Spleen (tissue), 13 donors: ENCODE measurements at places on chromosomes 2 and 18.

GRCh38 chr18:56986829-56987228 lies 160.1 kb upstream of the BOD1L2 start:
- DNase-seq = no peak

- DNase-seq = no peak
These were observed 178.7 kb downstream of the FMNL2 start for GRCh38 chr2:152513681-152514080.

- DNase-seq = peak; percentile 61
These were observed 118.2 kb downstream of the HDAC4 start for GRCh38 chr2:239282448-239283287.

GRCh38 chr2:48450936-48451602 lies 78.9 kb upstream of the STON1 start:
- no peak for DNase-seq

GRCh38 chr2:95295376-95295775 lies 1.8 kb upstream of the KCNIP3 start:
- DNase-seq = no peak

DNA sequence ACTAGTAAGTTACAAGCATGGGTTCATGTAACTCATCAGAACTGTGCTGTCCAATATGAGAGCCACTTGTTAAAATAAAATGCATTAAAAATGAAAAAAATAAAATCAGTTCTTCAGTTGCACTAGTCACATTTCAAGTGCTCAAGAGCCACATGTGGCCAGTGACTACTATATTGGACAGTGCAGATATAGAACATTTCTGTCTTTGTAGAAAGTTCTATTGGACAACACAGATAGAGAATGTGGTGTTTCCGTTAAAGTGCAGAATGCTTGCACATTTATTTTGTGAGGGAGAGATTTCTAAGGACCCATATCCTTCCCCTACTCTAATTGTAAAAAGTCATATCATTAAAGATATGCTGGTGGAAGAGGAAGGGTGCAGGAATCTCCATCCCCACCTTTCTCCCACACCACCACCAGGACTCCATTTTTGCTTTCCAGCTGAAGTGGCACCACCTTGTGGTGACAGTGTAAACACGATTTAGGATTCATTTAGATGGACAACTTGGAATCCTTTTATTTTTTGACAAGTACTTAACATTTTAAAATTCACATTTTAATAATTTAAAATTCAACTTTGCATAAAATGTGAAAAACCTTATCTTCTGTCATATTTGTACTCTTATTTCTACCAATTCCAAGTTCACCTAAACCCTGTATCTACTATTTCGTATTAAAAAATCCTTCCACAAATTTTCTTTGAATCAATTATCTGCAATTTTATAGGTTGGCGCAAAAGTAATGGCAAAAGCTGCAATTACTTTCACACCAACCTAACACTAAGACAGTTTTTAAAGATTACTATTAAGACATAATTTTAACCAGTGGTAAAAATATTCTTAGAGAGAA lies 9.4 kb upstream of the CD302 start:
- DNase-seq = no peak

DNA sequence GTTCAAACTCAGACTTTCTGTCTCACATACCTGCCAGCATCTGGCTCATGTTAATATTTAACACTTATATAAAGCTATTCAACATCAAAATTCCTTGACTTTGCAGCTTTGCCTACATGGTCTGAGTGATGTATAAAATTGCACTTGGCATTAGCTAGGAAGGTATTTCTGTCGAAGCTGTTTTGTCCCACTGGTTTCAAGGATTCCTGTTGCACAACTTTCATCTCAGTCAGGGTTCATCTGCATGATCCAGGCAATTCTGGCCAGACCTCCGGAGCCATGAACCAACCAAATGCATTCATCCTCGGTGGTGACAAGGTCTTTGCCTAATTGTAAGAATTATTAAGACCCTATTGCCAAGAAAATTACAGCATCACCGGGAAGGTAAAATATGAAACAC lies 185.4 kb downstream of the ZEB2 start:
- DNase-seq = no peak

- DNase-seq = no peak
These were observed 28.8 kb upstream of the TBC1D8 start for GRCh38 chr2:101179982-101180381.

- peak; percentile 77 for DNase-seq
These were observed 150.4 kb downstream of the HDAC4 start for GRCh38 chr2:239250216-239251081.

- no peak for DNase-seq
These were observed 137.0 kb downstream of the AGAP1 start for GRCh38 chr2:235630718-235631296.

DNA sequence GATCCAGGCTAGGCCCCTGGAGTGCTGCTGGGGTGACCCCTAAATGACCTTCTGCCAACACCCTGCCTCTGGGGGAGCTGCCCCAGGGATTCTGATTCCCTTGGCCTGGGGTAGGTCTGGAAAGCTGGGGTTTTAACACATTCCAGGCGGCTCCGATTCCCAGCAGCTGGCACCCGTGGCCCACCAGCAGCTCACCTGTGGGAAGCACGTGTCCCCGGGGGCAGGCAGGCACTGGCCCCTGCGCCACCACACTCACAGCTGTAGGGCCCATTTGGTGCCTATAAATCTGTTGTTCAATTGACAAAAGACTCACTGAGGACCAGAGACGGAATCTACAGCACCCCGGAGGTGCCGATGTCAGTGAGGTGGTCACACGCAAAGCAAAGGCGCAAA lies 4.1 kb upstream of the KLHL30 start:
- peak; percentile 45 for DNase-seq

- no peak for DNase-seq
These were observed 71.1 kb downstream of the LDLRAD4 start for GRCh38 chr18:13289481-13290205.

DNA sequence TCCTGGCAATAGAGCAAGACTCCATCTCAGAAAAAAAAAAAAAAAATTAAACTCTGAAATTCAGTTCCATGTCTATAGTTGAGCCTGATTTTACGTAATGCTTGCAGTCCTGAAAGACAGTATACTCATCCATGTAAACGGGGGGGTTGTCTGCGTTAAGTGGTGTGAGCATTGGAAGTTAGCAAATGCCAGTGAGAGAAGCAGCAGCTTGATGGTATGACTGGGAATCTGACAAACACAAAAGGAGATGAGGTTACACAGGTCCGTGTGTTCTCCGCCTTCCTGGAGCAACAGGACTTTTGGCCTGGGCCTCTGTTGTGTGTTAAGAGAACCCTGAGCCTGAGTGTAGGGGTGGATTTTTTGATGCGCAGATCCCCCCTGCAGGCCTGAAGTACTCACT lies 82.9 kb downstream of the PRKCE start:
- no peak for DNase-seq

- DNase-seq = no peak
These were observed 2.4 kb downstream of the ITGA4 start for GRCh38 chr2:181459621-181460021.

DNA sequence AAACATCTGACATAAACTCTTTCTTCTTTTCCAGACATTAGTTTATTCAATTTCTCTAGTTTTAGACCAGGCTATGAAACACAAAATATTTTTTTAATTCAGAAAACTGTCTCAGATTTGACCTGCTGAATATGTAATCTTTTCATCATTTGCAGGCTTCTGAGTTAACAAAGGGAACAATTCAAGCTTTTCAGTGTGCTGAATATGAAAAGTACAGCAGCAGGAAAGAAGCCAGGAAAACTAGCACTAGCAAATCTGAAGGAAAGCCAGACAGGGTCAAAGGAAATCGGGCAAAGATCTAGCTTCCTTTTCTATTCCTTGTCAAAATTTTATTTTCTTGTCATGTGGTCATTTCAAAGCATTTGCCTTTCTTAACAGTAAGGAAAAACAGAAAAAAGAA lies 35.3 kb downstream of the ACVR1C start:
- DNase-seq = no peak

- no peak for DNase-seq
These were observed 77.2 kb upstream of the LDAH start for GRCh38 chr2:20900052-20900636.
